GDM1 (cell line): ENCODE measurements at places on chromosomes 16 and 17.

DNA sequence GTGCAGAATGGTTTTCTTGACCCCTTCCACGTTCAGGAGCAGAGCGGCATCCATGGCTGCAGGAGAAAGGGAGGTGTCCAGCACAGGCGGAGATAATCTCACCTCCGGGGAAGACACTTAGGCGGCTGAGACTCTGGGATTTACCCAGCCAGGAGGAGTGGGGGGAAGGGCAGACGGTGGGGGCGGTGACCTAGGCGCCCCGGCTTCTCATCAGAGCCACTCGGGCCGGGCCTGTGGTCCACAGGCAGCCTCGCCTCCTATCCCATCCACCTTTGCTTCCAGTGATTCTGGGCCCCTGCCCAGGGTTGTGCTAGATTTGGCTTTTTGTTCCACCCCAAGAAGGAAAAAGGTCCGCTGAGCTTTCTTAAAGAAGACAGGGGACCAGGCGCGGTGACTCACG lies at the start of gene AIPL1:
TSS of gene AIPL1 (minus strand) at position 71 of the 400 bp plus-strand sequence. CDS start at position 54, 17 bp downstream.
- no peak for DNase-seq

- DNase-seq, result no peak
These were observed 31.2 kb upstream of the HAPSTR1 start for GRCh38 chr16:9060225-9060624.

DNA sequence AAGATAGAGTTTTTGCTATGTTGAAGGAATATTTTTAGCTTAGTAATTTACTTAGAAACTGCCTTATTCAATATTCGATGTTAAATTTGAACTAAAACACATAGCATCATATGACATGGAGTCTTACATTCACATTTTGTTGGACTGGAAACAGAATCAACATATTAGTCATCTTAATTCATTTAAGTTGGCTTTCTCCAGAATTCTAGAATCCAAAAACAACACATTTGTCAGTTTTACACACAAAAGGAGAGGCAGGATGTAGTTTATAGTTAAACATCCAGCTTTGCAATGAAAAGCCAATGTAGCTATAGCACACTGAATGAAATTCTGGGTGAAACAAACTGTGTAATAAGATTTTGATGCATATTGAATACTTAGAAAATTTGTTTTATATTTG lies 43.3 kb downstream of the WWOX start:
- DNase-seq, result no peak

DNA sequence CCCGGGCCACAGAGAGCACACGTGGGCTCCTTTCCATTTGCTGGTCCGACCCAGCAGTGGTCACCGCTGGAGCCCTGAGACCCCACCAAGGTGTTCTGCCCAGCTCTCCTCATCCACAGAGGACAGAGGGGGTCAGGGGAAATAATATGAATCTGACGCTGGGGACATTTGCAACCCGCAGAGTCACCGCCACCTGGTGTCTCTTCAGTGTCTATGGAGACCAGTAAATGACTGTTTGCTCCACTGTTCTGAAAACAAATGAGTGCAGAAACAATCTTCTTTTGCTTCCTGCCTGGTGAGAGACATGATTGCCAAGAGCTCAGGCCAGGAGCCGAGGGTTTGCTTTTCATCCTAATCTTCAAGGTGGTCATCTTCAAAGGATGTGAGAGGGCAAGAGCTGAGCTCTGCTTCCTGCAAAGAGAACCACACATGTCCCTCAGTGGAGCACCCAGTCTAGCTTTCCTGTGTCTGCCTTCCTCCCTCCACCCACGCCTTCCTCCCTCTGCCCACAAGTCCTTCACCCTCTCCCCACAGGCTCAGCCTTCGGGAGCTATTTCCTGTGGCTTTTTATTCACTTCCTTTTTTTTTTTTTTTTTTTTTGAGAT lies 14.7 kb upstream of the KLHDC4 start:
- DNase-seq, result peak; percentile 92

DNA sequence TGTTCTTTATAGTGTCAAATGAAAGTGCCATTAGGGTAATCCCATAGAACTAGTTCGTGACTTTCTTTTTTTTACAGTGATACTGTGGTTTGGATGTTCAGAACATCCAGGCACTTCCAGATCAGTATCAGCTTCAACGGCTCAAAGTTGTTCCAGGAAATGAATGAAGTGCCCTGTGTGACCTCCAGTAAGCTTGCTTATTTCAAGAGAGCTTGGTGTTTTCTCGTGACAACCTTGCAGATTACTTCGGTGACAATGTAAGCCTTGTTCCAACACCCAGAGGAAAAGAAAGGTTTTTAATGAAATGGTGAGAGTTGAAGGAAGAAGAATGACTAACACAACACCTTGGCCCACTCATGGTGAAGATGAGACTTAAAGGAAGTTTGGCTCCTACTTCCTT lies 16.0 kb upstream of the KCNJ16 start:
- no peak for DNase-seq

GRCh38 chr17:63984651-63985386 lies 12.1 kb upstream of the SCN4A start:
- peak; percentile 82 for DNase-seq

DNA sequence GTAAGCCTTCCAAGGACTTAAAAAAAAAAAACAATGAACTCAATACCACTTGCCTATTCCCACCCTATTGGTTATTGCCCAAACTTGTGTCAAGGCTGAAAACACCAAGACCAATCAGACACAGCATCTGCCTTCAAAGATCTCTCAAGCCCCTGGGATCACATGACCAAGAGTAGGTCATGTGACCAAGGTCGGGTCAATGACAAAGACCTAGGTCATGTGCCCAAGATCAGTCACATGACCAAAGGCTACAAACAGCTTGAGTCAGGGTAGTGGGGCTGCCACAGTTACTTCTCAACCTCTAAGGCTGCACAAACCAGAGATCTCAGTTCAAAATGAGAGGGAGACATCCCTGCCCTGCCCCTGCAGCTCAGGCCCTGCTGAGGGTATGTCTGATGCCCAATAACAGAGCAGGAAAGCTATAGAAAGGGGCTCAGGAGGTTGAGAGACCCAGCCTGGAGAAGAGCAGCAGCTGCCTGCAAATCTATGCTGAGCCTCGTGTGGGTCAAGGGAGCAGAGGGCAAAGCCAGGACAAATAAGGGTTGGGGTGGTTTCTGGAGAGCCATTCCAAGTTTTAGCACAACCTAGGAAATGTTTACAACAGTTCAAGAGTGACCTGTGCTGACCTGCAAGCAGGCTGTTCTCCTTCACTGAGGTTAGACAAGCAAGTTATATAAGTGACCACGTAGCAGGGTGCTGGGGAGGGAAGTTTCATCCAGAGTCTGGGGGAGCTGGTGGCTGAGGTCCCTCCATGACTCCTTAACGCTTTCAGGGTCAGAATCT lies 48.8 kb downstream of the PIMREG start:
- no peak for DNase-seq

DNA sequence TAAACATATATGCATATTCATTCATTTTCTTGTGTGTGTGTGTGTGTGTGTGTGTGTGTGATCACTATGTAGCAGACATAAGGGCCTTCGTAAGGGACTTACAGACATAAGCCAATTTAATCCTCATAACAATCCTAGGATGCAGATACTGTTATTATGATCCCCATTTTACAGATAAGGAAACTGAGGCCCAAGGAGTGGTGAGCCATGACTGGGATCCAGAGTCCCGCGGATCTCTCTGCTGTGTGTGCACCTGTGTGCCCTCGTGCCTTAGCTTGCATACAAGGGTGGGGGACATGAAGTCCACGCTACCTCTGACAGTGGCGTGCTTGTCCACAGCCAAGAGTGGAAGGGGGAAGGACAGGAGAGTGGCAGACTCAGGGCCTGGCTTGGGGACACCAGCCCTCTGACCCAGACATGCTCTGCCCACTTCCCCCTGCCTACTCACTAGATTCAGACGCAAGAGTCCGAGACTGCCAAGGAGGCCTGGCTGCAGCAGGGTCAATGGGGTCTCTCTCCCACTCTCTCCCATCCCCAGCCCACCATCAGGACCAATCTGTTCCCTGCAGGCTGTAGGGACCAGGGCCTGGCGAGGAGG lies 9.8 kb upstream of the SMTNL2 start:
- no peak for DNase-seq

GRCh38 chr16:23502466-23502865 lies 7.8 kb downstream of the GGA2 start:
- DNase-seq, result no peak

DNA sequence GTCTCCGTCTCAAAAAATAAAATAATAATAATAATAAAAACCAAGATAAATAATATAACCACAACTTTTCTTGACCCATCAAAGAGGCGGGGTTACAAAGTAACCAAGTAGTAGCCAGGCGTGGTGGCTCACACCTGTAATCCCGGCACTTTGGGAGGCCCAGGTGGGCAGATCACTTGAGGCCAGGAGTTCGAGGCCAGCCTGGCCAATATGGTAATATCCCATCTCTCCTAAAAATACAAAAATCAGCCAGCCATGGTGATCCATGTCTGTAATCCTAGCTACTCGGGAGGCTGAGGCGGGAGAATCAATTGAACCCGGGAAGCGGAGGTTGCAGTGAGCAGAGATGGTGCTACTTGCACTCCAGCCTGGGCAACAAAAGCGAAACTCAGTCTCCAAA lies 45.3 kb downstream of the ADCY9 start:
- no peak for DNase-seq

DNA sequence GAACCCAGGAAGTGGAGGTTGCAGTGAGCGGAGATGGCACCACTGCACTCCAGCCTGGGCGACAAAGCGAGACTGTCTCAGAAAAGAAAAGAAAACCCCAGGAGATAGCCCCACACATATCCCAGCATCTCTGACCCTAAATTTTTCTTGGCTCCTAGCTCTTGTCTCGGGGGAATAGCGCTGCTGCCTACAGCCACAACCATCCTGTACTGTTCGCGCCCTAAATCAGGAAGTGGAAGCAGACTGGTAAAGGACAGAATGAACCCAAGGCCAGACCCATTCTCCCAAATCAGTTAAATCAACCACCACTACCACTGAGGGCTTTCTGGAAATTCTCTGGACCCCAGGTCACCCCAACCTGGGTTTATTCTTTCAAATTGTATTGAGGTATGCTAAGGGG lies 1.7 kb downstream of the CTDNEP1 start:
- no peak for DNase-seq

DNA sequence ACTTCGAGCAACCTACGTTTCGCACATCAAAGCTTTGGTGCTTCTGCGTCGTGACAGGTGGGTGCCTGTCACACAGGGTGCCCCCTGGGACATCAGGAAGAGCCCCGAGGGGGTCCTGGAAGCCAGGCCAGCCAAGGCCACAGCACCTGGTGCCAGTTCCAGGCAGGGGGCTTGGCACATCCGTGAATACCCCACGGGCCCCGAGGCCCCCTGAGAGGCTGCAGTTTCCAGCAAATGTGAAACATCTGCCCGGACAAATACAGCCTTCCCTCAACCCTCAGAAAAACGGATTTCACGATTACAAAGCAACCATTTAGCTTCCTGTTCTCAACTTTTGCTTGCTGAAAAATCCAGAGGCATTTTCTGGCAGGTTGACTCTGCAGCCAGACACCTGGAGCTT lies 109.3 kb upstream of the METRNL start:
- no peak for DNase-seq

DNA sequence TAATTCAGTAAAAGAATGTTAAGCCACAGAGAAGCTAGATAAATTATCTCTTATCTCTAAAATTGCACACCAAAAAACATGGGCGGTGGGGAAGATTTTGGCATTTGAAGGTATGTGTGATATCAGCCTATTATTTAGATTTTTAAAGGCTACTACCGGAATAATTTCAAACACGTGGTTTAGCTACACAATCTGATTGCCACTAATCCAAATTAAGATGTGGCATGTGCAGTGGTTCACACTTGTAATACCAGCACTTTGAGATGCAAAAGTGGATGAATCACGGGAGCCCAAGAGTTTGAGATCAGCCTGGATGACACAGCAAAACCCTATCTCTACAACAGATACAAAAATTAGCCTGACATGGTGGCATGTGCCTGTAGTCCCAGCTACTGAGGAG lies 584.5 kb downstream of the HS3ST4 start:
- DNase-seq, result no peak

GRCh38 chr16:78800523-78800922 lies 701.1 kb downstream of the WWOX start:
- no peak for DNase-seq

GRCh38 chr17:74865504-74866197 lies 6.0 kb upstream of the GRIN2C start:
- DNase-seq, result no peak

DNA sequence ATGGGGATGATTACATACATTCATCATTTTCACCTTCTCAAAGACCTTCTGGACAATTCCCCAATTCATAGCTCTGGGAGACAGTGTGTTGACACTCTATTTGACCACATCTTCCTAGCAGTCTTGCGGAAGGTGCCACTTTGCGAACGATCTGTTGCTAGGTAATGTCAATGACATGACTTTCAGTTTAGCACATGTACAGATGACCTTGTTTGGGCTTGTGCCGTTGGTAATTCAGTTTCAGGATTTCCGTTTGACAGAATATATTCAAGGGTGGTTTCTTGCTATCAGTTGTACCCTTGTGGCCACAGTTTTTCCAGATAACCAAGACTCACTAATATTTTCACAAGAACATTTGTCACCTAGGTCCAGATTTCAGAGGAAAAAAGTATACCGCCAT lies 478.2 kb downstream of the WWOX start:
- no peak for DNase-seq

DNA sequence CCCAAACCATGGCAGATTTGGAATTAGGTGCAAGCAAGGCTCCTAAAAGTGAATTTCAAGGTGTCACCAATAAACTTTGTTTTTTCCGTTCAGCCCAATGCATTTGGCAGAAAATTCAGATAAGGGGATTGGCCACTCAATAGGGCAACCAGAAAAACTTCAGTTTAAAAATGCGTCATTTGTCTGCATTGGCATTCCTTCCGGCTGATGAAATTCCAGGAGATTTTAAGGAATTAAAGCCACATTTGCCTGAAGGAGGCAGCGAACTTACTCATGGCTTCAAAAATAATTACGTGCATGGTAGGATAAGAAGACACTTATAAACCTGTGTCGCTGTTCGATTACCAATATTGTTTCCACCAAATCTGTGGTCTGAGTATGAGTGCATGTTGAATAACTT lies 151.9 kb downstream of the SALL1 start:
- no peak for DNase-seq

GRCh38 chr17:40316571-40317344 lies 7.8 kb downstream of the RARA start:
- DNase-seq, result peak; percentile 21
